ENCODE measurements at places on chromosomes 6 and 20. TPM values are rescaled to one million over a fixed set of nuclear protein-coding genes. Genes with fewer than 3 reads are reported as not detected.
A peak's percentile ranks its signal among the peaks of the same experiment; 100 is the strongest.

The NHSL1 gene
- total RNA-seq: 7.2 TPM

The HCRTR2 gene
- not detected for total RNA-seq

The SLX4IP gene
- 5.9 TPM for total RNA-seq

The LKAAEAR1 gene
- not detected for total RNA-seq

DNA sequence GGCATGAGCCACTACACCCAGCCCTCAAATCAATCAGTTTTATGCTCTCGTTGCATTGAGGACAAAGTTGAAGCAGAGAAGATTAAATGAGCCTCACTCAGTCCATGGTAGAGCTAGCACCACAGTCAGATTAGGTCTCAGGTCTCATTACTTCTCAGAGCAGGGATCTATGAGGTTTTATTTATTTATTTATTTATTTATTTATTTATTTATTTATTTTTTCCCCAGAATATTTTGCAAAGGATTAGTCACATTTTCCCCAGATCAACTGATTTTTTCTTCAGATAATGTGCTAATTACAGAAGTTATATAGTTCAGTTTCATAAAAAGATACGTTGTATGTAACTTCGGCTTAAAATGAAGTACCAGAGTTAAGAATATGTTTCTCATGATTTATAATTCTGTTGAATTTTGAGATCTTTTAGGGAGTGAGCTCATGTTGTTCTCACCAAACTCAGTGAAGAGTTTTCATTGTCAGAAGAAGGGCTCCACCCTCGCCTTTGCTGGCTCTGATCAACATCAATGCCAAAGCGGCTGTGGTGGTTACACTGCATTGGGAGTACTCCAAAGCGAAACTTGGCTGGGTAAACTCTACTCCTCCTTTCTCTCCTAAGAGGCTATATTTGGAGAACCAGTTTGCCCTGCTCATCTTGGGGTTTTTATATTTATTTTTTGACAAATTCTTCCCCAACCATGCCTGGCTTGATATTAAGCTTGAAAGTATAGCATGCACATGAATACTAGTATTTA lies 12.9 kb upstream of the ID4 start:
- no peaks in the 10 kb centered on the region for H3K4me1 ChIP-seq
- H3K27ac ChIP-seq: no peak overlapping the region
- H3K36me3 ChIP-seq: no peaks in the 10 kb centered on the region
- no peak for DNase-seq
- no peak overlapping the region for H3K4me3 ChIP-seq
- peaks cover 4% of the 10 kb centered on the region for H3K27me3 ChIP-seq

DNA sequence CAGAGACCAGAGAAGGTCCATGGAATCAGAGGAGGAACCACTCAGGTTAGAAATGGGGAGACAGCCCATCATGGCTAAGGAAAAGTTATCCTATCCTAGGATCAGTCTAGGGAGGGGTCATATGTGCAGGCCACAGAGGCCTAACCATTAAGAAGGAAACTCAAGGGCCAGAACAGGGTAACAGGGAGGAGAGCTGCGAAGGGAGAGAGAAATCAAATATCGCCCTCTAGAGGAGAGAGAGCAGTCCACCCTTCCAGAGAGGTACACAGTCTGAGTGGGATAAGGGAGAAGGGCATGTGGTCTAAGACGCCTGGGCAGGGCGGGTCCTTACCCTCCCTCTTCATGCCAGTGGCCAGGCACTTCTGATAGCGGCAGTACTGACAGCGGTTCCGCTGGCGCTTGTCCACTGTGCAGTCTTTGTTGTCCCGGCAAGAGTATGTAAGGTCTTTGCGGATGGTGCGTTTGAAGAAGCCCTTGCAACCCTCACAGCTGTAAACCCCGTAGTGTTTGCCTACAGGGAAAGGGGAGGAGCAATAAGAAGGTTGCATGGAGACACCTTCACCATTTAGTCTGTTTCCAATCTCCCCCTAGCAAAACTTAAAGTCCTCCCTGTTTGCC lies 2.9 kb downstream of the RXRB start:
- no peak overlapping the region for H3K4me3 ChIP-seq
- H3K27me3 ChIP-seq: peaks cover 4% of the 10 kb centered on the region
- no peak overlapping the region for H3K27ac ChIP-seq
- H3K36me3 ChIP-seq: peaks cover 43% of the 10 kb centered on the region
- peak; percentile 56 for DNase-seq
- H3K4me1 ChIP-seq: peaks cover 12% of the 10 kb centered on the region

GRCh38 chr6:169454204-169454871 lies 200.7 kb upstream of the THBS2 start:
- H3K4me1 ChIP-seq: peaks cover 20% of the 10 kb centered on the region
- no peaks in the 10 kb centered on the region for H3K27me3 ChIP-seq
- peak; percentile 94 for DNase-seq
- H3K27ac ChIP-seq: peak overlapping the region; percentile 74
- H3K36me3 ChIP-seq: no peaks in the 10 kb centered on the region

- no peaks in the 10 kb centered on the region for H3K4me1 ChIP-seq
- H3K36me3 ChIP-seq: no peaks in the 10 kb centered on the region
- no peaks in the 10 kb centered on the region for H3K27me3 ChIP-seq
- DNase-seq: no peak
These were observed 781.7 kb upstream of the CITED2 start for GRCh38 chr6:140156131-140156530.

DNA sequence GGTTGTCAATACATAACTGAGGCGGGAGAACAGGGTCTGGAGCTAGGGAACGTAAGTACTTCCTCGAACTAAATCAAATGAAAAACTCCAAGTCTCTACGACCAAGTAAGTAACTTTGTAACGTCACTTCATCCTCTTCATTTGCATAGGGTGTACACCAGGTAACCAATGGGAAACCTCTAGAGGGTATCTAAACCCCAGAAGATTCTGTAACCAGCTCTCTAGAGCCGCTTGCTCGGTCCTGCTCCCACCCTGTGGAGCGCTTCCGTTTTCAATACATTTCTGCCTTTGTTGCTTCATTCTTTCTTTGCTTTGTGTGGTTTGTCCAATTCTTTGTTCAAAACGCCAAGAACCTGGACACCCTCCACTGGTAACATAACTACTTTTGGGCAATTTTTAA lies 133.5 kb upstream of the TMEM170B start:
- H3K36me3 ChIP-seq: no peaks in the 10 kb centered on the region
- H3K27me3 ChIP-seq: no peaks in the 10 kb centered on the region
- H3K4me3 ChIP-seq: no peak overlapping the region
- no peaks in the 10 kb centered on the region for H3K4me1 ChIP-seq
- no peak overlapping the region for H3K27ac ChIP-seq

DNA sequence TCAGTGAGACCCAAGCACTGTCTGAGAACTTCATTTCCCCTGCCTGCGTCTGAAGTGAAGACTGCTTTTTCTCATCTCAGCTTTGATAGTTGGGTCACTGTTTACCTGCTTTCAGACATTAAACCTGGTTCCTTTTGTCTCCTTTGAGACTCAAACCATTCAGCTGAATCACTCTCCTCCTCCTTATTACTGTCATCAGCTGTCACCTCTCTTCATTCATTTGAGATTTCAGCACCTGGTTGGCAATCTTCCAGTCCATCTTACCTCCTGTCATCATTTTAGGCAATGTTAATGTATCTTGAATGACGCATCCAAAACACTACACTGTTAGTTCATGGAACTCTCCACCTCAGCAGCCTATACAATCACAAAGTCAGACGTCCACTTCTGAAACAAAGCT lies 34.3 kb upstream of the SOX4 start:
- H3K4me1 ChIP-seq: no peaks in the 10 kb centered on the region
- no peaks in the 10 kb centered on the region for H3K36me3 ChIP-seq
- H3K27ac ChIP-seq: no peak overlapping the region
- no peak overlapping the region for H3K4me3 ChIP-seq

GRCh38 chr20:43508106-43508505 lies 609 bp downstream of the L3MBTL1 start:
- DNase-seq: no peak
- H3K4me3 ChIP-seq: peak overlapping the region; percentile 87
- no peak overlapping the region for H3K27ac ChIP-seq
- no peaks in the 10 kb centered on the region for H3K36me3 ChIP-seq
- peaks cover 36% of the 10 kb centered on the region for H3K27me3 ChIP-seq
